ENCODE measurements at places on chromosomes 3 and 15. TPM values are rescaled to one million over a fixed set of nuclear protein-coding genes. Genes with fewer than 3 reads are reported as not detected.

Gene SGO1
- 43.6 TPM for total RNA-seq

Gene P2RY14
- 0.60 TPM for total RNA-seq

Gene ATP10A
- 53.8 TPM for total RNA-seq

DNA sequence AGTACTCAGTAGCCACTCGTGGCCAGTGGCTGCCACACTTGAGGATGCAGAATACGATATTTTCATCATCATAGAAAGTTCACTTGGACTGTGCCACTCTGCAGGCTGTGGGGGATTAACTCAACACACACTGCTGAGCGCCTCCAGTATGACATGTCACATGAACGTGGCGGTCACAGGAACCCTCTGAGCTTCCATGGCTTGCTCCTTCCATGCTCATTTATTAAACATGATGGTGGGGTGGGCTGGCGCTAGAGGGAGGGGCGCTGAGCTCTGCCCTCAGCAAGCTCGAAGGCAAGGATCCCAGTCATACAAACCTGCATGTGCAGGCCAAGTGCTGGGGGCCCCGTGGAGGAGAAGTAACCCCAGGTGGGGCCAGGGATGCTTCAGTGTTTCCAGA lies 85.5 kb downstream of the WNT7A start:
- DNase-seq = no peak

DNA sequence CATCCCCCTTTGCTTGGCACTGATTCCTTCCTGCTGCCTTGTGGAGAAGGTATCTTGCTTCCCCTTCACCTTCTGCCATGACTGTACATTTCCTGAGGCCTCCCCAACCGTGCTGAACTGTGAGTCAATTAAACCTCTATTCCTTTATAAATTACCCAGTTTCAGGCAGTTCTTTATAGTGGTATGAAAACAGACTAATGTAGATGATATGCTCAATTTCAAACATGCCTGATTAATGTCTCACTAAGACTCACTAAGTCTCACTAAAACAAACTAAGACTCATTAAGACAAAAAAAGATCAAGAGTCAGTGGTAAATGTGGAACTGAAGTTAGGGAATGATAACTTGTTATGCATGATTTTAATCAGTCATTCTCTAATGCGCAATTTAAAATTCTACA lies 606.6 kb downstream of the RBMS3 start:
- DNase-seq = no peak
